ENCODE measurements at places on chromosomes 13 and 19.

GRCh38 chr13:93397619-93398018 lies 171.0 kb downstream of the GPC6 start:
- DNase-seq: no peak

DNA sequence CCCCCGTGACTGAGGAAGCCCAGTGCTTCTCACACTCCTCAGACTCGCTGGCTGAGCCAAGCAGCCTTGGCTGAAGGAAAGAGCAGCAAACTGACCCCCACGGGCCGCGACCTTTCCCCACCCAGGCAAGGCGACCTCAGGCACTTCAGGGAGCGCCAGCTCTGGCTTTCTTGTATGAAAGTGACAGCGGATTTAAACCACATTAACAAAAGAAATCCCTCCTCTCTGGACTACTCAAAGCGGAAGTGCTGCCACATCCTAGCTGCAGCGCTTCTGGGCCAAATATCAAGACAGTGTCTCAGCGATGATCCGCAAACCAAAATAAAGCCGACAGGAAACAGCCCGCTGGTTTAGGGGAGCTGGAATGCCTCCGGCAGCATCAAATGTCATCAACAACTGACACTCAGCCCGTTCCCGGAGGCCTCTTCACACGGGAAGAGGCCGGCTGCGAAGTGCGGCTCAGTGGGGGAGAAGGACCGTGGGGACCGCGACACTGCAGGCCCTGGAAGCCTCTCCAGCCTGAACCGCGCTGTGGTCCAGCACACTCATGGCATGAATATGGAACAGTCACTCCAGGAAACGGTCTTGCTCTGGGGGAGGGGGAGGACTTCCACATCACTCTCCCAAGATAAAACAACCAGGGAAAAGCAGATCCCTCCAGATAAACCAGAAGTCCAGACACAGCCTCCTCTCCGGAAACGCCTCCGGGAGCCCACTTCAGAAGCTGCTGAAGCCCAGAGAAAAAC lies 1.4 kb downstream of the RASA3 start:
- DNase-seq: peak; percentile 71

DNA sequence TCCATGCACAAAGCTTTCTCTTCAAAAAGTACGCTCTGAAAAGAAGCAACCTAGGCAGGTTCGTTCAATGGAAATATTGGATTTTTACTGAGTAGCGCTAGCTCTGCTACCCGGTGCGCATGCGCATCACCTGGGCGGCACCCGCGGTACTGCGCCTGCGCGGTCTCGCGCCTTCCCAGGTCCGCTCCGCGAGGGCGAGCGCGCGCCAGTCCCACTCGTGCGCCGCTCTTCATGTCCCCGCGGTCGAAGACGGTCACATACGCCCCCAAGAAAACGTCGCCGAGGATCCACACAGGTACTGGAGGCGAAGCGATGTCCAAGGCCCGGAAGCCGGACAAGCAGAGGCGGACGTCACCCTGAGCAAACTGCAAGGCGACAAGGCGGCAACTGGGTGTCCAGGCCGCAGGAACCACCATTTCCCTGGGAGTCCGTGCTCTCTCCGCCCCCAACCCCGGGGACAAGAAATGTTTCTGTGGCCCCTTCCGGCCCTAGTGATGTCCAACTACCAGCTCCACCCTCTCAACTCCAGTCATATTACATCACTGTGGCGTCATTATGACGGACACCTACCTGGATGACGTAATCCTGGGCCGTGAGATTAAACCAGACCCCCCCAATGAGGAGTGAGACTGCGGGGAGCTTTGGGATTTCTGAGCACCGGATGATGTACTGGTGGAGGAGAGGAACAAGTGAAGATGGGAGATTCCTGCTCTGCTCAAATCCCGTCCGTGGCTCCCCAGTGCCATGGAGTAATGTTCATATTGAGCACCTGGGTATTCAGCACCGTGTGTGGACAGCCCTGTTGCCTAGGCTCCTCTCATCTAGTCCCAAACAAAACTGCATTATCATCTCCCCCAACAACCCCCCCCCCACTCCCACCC lies 4.8 kb upstream of the KCNC3 start:
- peak; percentile 74 for DNase-seq

GRCh38 chr19:45746866-45747265 lies 13.6 kb downstream of the MEIOSIN start:
- no peak for DNase-seq

DNA sequence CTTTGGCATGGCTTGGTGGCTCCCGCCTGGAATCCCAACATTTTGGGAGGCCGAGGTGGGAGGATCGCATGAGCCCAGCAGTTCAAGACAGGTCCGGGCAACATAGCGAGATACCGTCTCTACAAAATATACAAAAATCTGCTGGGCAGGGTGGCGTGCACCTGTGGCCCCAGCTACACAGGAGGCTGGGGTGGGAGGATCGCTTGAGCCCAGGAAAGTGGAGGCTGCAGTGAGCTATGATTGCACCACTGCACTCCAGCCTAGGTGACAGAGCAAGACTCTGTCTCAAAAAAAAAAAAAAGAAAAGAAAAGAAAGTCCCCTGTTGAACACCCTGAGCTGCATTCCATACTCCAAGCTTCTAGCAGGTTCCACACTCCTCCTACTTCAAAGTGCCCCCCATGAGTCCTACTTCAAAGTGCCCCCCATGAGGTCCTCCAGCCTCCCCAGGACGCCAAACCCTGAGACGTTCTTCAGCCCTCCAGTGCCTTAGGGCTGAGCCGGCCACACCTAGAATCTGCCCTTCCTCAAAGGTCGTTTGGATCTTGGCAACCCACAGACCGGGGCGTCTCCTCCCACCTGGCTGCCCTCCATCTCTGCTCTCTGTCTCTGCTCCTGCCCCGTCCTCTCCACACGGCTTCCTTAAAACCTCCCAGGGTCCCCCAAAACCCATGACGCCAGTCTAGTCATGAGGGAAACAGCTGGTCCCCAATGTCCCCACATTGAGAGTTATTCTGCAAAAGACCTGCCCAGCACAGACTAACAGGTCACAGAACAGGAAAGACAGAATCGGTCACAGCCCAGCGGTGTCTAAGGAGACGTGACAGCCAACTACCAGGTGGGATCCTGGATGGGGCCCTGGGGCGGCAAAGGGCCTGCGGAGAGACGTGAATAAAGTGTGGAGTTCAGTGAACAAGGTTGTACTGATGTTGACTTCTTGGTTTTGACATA lies 4.8 kb downstream of the TJP3 start:
- DNase-seq: no peak

GRCh38 chr19:49860336-49861102 lies 6.9 kb downstream of the PNKP start:
- no peak for DNase-seq

DNA sequence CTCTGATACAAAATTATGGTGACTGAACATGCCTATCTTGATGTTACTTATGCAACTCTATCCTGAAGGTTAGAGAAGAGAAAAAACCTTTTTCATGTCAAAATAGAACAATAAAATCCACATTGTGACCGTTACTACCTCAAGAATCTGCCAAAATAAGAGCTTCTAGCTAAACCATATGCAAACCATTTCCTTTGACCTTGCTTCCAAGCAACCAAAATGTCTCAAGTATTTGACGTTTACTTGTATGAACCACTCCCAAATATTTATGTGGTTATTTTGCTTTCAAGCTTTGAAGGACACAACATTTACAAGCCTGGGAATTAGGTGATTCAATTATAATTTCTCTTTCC lies 13.9 kb downstream of the FOXO1 start:
- no peak for DNase-seq

GRCh38 chr13:60754211-60755090 lies 357.4 kb downstream of the TDRD3 start:
- no peak for DNase-seq
